Activated CD8-positive, alpha-beta memory T cell treated with anti-CD3 and anti-CD28 coated beads, Interleukin-2, amount 50 U/mL, for 4 hours (primary cell): ENCODE measurements at places on chromosomes 6 and 20.

DNA sequence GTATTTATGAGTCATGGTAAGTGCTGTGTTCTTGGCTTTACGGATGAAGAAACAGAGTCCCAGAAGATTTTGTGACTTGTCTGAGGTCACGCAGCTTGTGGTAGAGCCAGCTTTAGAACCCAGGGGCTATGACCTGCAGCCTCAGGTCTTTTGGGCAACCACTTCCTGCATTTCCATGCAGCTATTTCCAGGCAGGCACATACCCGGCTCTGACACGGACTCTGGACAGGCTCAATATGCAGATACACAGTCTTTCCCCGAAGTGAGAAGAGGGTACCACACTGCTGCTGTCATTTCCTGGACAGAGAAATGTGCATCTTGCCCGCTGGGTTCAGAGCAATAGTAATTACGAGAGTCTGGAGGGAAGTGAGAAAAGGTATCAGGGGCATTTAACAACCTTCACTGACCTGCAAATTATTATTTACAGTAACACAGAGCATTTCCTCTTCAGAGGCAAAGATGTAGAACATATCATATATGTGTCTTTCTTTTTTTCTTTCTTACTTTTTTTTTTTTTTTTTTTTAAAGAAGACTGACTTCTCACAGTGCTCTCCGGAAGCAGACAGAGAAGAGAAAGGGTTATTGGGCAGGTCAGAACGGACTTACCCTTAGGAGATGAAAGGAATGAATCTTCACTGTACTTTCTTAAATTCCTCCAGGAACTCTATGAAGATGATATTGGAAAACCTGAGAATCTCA, 185.1 kb downstream of the CLIC5 start:
- no peak for DNase-seq

DNA sequence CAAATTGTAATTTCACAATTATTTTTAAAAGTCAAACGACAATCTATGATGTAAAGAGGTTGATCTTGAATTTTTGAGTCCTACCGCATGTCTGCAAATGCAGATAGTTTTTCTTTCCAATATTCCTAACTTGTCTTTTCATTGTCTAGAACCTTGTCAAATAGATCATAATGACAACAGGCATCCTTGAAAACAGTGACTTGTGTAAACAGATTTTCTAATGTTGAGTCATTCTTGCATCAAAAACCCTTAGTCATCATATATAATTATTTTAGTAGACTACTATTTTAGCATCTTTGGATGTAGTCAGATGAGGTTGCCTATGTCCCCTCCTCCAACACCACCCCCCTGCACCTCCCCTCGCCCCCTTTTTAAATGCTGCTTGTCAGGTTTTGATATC, 43.8 kb downstream of the BMP6 start:
- no peak for DNase-seq

- no peak for DNase-seq
Measured at GRCh38 chr6:106446287-106446885, 85.9 kb downstream of the CRYBG1 start.

DNA sequence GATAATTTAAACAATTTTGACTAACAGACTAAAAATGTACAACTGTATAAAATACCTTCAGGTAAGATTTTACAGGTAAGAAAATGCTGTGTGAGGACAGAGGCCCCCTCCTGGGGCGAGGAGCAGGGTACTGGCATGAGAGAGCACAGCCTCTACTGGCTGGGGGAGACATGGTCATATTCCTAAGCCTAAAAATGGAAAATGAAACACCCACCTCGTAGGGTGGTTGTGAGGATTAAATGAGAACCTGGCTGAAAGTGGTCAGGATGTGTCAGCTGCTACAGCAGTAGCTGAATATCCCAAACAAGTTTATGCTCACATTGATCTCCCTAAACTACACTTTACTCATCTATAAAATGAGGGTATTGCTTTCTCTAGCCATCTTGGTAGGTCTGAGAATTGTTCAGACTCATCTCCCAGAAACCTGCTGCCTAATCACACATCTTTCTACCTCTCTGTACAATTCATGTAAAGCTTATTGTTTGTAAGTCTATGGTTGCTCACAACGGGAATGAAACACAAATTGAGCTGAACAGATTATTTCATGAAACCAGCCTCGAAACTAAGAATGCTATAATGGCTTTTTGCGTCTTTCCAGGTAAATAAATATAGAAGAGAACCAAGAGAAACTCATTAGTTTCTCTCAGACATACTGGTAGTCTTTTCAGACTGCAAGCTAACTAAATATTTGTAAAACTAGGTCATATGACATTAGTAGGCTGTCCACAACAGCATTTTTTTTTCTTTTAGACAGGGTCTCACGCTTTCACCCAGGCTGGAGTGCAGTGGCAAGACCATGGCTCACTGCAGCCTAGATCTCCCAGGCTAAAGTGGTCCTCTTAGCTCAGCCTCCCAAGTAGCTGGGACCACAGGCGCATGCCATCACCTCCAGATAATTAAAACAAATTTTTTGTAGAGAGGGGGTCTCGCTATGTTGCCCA, 69.6 kb downstream of the POPDC3 start:
- no peak for DNase-seq

- DNase-seq: no peak
Measured at GRCh38 chr6:109008537-109009235, 86.0 kb downstream of the SESN1 start.

DNA sequence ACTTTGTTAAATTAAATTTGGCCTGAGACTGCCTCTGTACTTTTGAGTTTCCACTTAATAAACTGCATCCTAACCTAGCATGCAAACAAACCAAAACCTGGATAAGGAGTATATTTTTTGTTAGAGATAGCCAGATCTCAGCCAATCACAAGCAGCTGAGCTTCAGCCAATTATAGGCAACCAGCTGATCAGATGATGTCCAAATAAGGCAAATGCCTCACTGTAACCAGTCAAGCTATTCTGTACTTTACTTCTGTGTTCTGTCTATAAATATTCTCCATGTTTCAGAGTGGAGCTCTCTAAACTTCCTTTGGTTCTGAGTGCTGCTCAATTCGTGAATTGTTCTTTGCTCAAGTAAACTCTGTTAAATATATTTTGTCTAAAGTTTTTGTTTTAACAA, 194.6 kb upstream of the RGS17 start:
- no peak for DNase-seq

DNA sequence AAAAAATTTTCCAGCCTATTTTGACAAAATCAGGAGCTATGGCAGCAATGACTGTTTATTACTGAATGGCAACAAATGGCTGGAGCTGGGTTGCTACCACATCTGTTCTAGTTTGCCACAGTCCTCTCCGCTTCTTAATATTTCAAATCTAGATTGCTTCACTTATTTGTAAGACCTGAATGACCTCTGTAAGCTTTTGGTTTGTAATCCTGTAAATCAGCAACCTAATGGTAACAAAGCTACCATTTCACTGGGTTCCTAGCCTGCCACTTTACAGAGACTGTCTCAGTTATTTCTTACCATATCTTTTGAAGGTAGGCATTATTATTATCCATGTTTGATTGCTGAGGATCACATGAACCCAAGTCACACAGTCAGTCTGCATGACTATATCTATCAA, 15.4 kb downstream of the ZNFX1 start:
- no peak for DNase-seq

DNA sequence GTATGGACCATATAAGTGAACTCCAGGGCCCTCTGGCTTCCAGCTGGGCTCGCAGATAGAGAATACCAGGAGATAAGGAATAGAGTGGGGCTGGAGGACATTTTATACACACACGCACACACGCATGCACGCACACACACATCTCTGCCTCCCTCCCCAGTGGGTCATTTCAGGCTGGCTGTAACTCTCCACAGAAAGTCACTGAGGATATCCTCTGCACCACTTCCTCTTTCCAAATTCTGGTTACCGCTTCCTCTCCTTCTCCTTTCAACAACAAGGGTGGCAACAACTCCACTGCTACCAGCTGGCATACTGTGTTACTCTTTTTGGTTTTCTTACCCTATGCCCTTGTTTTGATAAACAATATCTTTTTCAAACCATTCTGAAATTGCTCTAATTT, 280.2 kb downstream of the COL12A1 start:
- DNase-seq: no peak

DNA sequence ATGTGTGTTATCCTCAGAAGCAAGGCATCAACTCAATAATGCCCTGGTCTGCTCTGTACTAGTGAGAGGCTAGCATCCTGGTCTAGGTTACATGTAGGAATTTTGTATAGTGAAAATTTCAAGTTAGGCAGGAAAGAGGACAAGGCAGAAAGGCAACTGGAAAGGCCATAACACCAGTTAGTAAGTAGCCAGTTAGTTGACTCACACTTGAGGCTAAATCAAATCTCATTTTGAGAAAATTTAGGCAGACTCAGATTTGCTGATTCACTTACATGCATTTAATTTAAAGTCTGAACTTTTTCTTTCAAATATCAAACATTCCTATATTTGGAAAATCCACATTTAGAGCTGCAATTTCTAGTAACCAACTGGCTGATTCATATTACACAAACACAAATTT, 184.5 kb upstream of the TCF21 start:
- DNase-seq: no peak

DNA sequence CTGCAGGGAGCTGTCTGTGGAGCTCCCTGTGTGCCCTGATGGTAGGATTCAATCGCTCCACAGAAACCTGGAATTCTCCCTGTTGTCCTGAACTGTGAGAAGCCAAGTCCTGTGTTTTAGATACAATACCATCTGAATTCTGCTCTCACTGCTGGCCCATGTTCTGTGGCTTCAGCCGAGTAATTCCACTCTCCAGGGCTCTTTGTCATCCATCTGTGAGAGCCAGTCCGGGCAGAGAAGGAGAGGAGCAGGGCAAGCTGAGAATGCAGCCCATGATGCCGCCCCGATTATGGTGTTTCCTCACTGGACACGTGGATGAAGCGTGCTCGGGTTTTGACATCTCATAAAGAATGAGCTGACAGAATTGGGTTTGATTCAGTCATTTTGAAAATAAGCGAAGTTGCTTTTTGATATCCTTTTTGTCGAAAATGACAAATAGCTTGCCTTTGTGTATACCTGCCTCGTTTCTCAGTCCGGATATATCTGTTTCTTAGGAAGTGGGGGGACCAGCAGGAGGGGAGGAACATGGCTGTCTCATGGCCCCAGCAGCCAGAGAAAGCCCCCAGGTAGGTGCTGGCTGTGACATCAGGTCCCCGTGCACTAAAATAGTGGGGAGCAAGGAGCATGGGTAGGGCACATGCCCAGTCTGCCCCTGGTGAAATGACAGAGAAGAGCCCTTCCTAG, 8.2 kb upstream of the CD93 start:
- no peak for DNase-seq

DNA sequence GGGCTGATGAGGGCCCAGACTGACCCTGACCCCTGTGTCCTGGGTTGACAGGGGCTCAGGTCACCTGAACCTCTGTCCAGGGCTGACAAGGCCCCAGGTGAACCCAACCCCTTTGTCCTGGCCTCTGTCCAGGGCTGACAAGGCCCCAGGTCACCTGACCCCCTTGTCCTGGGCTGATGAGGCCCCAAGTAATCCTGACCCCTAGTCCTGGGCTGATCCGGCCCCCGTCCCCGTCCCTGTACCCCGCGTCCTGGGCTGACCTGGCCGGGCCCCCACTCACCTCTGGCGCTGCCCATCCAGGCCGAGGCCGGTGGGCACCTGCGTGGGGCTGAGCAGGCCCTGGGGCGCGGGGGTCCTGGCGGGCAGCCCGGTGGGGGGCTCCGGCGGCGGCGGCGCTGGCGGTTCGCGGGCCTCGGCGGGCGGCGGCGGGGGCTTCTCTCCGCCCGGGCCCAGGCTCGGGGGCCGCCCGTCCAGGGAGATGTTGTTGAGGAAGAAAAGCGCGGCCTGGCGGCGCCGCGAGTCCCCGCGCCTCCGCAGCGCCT, 379 bp downstream of the CABLES2 start:
- no peak for DNase-seq

DNA sequence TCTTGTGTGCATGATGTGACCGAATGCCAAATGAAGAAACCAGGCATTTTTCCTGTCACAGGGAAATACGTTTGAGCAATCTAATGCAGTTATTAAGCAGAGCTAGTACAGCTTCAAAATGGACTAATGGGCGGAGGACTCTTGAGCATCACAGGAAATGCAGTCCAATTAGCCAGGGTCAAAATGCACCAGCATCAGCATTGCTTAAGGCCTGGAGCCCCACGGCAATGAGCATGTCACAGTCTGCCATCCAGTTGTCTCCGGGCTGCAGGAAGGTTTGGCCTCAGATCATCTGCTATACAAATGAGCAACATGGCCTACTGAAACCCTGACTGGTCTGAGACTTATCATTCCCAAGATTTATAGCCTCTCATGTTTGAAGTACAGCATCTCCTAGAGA, 652.1 kb upstream of the SLC35B3 start:
- no peak for DNase-seq

- DNase-seq: no peak
Measured at GRCh38 chr6:142027074-142027473, 105.7 kb upstream of the GJE1 start.

DNA sequence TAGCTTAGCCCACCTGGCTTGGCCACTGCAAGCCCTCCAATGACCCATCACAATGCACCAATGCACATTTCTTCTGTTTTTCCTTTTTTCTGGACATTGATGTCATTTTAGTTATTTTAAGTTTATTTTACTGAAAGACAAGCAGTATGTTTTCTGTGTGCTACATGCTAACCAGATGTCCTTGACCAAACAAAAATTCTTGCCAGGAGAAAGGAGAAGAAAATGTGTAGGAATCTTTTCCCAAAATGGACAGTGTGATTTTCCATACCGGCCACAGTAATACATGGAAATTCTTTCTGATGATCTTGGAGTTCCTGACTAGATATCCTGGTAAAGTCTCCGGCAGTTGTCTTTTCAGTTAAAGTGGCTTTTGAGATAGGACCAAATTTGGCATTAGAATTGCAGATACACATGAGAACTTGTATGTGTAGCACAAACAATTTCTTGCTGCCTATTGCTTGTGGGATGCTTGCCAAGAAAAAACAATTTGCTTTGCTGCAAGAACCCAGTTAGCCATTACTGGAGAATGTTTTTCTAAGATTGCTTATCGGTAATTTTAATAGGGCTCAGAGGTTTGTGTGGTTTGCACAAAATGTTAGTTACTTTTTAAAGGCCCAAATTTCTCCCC, 696.5 kb upstream of the CITED2 start:
- DNase-seq: no peak

DNA sequence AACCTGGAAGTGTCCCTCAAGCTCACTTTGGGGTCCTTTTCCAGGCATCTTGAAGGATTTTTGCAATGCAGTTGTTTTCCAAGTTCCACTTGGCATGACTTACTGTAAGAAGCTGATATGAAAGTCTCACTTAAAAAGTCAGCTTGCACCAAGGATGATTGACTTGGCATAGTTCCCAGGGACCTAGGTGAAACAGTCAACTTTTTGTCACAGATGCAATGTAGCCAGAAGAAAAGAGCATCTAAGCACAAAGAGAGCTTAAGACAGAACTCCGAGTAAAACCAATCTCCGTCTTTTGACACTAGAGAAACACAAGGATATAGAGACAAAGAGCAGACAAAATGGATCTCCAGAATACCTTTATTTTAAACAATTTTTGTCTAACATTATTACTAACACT, 2.6 kb upstream of the ZSCAN12 start:
- no peak for DNase-seq

- no peak for DNase-seq
Measured at GRCh38 chr6:140175486-140175885, 801.0 kb upstream of the CITED2 start.

- no peak for DNase-seq
Measured at GRCh38 chr6:136956590-136957544, 34.8 kb downstream of the SLC35D3 start.
